Motor neuron (in vitro differentiated cells): ENCODE measurements at places on chromosomes 5 and 9.

DNA sequence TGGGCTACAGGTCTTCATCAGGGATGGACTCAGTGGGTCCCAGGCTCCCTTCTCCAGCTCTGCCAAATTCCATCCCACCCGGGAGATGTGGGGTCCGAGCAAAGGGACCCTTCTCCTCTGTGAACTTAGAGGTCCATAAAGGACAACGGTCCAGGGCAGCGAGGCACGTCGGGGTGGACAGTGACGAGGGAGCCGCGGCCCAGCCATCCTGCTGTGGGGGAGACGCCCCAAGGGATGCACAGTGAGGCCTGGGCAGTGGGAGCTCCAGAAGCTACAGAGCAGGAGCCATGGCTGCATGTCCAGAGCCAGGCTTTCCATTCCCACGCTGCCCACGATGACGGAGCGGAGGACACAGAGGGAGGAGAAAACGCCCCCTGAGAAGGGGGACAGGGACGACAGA lies 107.5 kb upstream of the PPP1R26 start:
- ATAC-seq: no peak

DNA sequence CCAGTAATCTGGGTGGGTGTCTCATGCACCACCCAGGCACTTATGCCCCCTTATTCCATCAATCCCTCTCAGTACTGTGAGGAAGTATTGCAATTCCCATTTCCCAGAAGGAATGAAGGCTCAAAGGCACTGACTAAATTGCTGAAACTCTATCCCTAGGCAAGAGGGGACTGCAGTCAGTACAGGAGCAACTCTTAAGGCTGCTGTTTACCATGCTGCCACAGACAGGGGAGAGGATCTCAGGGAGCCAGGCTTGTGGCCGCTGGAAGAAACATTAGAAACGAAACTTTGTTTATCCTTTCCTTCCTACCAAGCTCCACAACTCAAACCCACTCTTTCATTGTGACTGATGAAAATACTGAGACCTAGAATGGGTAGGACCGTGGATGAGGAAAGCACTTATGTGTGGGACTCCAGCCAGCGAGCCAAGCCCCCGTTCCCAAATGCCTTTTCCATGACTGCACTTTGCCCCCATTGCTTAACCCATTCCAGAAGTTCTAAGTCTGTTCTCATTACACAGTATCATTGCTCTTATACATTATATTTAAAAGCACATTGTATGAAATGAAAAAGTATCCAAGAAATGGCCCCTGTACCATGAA lies 54.3 kb downstream of the TLE1 start:
- ATAC-seq: no peak

- ATAC-seq: no peak
These were observed 39.4 kb downstream of the MRPS27 start for GRCh38 chr5:72280581-72281069.

- no peak for ATAC-seq
These were observed 31.1 kb upstream of the MAMDC2 start for GRCh38 chr9:70012569-70012968.

- ATAC-seq: no peak
These were observed 235.4 kb downstream of the DOCK8 start for GRCh38 chr9:450057-450456.

DNA sequence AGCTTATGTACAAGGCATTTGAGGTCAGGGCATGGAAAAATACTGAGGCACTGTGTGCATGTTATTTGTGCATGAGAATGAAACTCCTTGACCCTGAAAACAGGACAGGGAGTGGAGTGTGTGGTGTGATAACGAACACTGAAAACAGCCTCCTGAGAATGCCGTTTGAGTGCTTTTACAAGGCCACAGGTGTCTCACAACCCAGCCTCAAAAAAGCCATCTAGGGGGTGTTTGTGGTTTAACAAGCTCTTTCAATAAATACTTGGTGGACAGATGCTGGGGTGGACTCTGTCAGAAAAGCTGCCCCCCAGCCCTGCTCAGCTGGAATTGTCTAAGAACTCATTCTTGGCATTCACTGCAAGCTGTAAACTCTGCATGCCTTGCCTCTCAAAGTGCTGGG lies 94.0 kb upstream of the SLC25A48 start:
- no peak for ATAC-seq

GRCh38 chr5:177194268-177194667 lies 60.7 kb downstream of the NSD1 start:
- peak; percentile 78 for ATAC-seq

GRCh38 chr9:3032898-3033297 lies 189.0 kb upstream of the PUM3 start:
- no peak for ATAC-seq

DNA sequence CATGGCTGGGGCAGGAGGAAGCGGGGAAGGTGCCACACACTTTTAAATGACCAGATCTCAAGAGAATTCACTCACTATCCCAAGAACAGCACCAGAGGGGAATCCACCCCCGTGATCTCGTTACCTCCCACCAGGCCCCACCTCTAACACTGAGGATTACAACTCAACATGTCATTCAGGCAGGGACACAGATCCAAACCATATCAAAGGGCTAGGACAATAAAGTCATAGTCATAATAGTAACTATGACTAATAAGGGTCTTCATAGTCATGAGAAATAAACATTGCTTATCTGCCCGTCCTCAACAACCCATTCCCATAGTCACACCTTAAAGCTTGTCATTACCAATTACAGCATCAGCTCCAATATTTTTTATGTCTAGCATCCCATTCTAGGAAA lies 65.3 kb upstream of the SMC2 start:
- ATAC-seq: no peak

- no peak for ATAC-seq
These were observed 75.7 kb downstream of the AMBP start for GRCh38 chr9:114002271-114002985.

GRCh38 chr5:143499480-143500114 lies 96.1 kb upstream of the NR3C1 start:
- ATAC-seq: no peak

GRCh38 chr9:86682240-86682639 lies 265.1 kb downstream of the GAS1 start:
- ATAC-seq: no peak
